Panc1 (cell line): ENCODE measurements at places on chromosomes 13 and 19.

DNA sequence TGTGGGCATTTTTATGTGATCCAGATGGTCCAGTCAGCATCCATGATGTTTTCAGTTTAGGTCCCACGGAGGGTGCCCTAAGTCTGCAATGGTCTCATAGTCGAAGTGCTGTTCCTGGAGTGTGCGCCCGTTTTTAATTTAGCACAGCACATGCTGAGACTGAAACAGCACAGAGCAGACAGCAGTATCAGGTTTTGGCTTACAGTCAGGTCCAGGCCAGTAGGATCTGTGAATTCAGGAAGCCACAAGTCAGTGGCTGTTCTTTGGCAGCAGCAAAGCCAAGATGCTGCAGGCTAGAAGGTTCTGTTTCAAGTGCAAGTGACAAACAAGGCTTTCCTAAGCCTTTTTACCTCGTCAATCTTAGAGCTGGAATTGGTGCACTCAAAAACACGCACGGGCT, 18.3 kb downstream of the FBXO27 start:
- no peak for DNase-seq

GRCh38 chr19:42596391-42597072, 1.8 kb upstream of the CEACAM8 start:
- peak; percentile 39 for DNase-seq

DNA sequence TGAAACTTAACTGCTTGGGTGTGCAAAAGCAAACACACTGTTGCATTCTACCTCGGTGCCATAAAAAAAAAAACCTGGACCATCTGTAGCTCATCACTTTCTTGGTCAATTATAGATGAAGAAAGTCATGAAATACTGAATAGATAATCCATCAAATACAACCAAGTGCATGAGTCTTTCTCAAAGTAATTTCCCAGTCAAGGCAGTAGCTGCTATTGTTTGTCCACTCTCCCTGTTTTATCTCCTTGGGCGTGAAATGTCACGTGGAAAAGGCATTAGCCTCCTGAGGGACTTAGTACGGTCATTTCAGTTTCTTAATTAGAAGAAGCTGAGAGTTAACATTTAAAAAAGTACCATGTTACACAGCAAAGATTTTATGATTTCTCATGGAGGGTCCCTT, 1697.9 kb downstream of the PCDH9 start:
- DNase-seq = no peak

GRCh38 chr13:31774186-31774750, 34.9 kb downstream of the RXFP2 start:
- no peak for DNase-seq

GRCh38 chr13:108985166-108985565, 355.8 kb downstream of the MYO16 start:
- DNase-seq = no peak

DNA sequence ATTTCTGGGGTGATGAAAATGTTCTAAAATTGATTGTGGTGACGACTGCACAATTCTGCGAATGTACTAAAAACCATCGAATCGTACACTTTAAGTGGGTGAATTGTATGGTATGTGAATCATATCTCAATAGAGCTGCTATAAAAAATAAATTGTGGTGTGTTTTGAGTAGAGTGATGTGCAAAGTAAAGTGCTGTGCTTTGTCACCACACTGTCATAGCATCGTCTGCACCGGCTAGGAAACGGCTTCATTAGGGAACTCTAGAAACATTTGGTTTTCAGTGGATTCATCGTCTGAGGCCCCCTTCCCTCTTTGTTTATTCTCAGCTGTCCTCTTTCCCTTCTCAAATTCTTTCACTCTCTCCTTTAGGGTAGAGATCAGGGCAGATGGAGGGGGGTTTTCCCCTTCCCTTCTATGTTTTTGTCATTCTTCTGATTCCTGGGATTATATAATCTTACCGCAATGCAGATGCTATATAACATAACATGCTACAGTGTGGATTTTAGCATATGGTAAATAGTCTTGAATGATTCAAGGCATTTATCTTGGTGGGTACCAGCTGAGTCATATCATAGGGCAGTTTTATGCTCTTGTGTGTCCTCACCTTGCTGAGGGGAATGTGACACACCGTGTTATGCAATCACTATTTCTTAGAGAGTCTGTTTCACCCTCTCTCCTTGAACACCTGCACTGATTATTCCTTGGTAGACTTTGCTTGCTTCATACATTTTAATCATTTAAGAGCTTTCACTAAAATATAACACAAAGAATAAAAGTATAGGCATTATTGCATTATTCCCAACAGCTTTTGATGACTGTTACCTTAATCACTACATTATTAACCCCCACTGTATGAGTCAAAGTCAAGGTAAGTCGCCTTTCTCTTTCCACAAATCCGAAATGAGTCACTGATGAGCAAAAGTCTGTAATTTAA, 239.4 kb downstream of the DCLK1 start:
- DNase-seq = peak; percentile 5

DNA sequence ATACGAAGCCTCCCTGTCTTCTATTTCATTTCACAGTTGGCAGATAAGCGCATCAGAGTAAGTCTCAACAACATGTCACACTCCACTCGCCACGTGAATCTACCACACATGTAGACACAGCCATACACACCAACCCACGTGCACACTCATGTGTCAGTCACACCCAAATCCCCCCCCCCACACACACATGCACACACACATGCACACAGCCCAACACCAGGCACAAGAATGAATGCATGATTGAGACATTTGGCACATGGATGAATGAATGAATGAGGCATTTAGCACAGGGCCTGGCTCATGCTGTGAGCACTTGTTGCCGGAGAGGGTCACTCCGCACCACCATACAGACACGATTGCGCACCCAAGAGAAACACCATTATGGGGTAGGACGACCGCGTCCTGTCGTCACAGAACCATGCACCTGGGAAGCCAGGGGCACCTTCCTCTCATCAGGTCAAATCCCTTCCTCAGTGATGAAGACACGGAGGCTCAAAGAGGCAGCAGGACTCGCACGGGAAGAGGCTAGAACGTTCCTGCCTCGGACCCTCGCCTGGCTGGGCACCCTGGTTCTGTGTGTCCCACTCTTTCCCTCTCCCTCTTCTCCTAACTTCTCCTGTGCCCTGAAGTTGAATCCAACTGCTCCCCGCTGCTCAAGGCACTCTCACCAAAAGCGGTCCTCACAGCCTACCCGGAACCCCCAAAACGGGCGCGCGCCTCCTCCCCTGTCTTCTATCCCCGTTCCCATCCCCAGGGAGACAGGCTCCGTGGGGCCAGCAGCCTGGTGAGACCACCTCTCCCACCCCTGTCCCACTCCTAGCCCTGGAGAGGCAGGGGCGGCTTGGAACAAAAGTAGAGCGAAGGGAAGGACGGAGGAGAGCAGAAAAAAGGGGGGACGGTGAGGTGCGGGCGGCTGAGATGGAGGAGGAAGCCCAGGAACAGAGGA, 1.3 kb downstream of the MEIS3 start:
- no peak for DNase-seq

DNA sequence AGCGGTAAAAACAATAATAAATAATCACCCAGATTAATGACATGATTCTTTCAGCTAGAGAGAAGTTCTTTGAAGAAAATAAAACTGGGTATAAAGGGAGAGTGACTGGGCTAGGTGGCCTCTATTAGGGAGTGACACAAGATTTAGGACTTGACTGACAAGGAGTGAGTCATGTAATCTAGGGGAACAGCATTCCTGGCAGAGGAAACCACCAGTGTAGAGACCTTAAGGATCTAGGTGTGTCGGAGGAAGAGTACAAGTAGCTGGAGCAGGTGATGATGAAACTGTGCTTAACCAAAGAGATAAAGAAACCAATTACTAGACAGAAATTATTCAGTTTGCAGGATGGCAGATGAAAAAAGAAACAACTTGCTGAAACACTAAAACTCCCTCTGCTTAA, 248.0 kb downstream of the RFC3 start:
- no peak for DNase-seq

DNA sequence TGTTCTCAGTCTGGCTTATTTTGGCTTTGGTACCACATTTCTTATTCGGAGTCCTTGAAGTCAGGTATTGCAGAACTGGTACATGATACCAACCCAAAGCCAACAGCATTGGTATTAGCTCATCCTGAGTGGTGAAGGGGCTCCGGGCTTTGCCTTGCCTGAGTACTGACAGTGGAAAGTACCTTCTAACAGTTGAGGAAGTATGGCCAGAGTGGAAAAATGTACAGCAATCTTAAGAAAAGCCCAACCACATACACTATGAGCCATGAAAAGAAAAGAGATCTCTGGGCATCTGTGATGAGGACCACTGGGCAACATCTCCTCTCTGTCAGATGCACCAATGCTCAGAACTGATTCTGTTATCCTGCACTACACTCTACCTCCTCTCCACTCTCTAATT, 8.3 kb downstream of the LCP1 start:
- DNase-seq = no peak

GRCh38 chr13:71417205-71417604, 449.8 kb downstream of the DACH1 start:
- DNase-seq = no peak

DNA sequence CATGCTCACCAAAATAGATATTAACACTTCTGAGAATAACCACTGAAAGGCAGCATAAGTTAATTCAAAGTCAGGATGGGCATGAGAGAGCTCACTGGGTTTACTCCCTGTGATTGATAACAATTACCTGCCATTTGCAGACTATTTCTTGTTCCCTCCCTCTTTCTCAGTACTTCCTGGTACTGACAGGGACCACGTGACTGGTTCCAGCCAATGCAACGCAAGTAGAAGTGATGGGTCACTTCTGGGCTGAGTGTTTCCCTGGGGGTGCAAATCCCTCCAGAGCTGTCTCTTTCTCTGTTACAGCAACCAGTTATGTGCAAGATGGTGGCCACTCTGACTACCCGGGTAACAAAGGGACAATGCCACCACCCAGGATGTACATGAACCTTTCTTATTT, 118.8 kb downstream of the EFNB2 start:
- DNase-seq = no peak

GRCh38 chr13:28830580-28830979, 10.4 kb downstream of the MTUS2 start:
- DNase-seq = no peak

DNA sequence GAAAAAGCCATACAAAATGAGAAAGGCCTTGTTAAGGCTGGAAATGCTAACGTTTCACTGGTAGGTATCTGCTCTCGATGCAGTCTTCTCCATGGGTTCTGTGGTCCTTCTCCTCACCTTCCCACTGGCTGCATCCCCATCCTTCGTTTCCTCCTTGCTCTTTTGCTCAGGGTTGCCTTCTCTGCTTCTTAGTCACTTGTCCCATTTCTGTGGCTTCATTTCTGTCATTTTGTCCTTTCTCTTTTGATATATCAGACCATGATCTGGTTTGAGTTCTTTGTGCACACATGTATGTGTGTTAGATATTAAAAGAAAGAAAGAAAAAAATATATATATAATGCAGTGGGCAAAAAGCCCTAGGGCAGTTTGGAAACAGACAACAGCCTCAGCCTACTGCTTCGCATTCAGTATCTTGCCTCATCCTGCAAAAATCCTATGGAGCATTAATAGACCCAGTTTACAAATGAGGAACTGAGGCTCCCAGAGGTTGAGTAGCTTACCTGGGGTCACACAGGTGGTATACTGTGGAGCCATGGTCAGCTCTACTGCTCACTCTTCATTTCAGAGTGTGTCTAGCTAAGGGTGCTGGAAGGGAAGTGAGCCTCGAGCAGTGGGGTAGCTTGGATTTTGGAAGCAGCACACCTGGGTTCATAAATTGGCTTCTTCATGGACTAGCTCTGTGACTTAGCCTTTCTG, 57.6 kb upstream of the MEDAG start:
- DNase-seq = no peak

- no peak for DNase-seq
These were observed 1.8 kb downstream of the KLF16 start for GRCh38 chr19:1861599-1862031.

DNA sequence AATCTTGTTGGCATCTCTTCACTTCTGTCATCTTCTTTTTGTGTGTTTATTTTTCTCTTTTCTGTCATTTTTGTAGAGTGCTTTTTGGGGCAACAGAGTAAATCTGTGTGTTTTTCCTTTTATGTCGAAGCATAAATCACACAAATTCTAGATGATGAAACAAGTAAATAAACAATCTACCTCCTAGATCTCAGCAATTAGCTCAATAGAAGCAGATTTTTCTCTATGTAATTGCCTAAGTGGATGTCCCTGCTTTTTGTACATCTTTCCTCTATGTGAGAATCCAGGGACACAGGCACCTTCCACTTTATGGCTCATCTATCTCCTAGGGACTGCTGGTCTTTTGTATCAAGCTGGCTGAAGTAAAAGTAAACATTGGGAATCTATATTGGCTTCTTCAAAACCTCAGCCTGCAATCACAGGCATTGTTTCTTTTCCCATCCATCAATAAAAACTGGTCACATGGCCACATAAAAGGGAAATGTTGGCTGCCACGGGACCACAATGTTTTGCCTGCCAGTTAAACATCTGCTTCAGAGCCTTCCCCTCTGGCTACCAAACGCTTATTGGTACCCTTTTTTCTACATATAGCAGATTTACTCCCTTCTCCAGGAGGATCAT, 323.8 kb downstream of the LMO7 start:
- no peak for DNase-seq

GRCh38 chr19:50486823-50487515, 10.3 kb upstream of the GARIN5A start:
- no peak for DNase-seq

GRCh38 chr13:94157705-94158218, 321.7 kb downstream of the DCT start:
- DNase-seq = no peak

DNA sequence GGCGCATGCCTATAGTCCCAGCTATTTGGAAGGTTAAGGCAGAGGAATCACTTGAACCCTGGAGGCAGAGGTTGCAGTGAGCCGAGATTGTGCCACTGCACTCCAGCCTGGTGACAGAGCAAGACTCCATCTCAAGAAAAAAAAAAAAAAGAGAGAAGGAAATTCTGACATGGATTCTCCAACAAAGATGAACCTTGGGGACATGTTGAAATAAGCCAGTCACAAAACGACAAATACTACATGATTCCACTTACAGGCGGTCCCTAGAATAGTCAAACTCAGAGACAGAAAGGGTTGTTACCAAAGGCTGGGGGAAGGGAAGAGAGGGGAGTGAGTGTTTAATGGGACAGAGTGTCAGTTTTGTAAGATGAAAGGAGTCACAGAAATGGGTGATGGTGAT, 66.4 kb downstream of the F2RL3 start:
- no peak for DNase-seq

DNA sequence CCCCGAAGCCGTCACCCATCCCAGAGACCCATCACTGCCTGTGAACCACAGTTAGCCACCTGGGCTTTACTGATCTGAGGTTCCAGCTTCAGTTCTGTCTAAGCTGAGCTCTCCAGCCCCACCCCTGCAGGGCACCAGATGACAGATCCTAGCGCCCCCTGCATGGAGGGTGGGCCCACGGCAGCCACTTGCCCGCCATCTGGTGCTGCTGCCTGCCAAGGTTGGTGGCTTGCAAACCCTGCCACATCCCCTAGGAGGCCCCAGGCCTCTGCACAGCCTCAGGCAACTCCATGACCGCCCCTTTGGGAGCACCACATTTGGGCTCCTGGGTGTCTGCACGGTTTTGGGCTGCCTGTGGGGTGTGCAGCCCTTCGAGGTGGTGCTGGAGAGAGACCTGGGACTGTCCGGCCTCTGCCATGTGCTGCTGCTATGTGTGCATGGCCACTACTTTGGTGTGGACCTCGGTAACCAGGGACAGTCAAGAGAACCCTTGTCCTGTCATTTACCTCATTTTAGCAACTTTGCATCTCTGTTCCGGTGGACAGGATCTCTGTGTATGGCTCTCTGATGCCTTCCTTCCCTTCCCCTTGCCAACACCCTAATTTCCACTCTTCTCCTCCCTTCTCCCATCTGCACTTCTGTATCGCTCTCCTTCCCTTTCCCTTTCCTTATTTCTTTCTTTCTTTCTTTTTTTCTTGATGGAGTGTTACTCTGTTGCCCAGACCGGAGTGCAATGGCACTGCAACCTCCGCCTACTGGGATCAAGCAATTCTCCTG, 17.4 kb upstream of the SDHAF1 start:
- DNase-seq = no peak

- DNase-seq = no peak
These were observed 32.3 kb upstream of the MYCBP2 start for GRCh38 chr13:77359171-77359570.
